Fibroblast of skin of left quadriceps (primary cell): ENCODE measurements at places on chromosomes 7 and 10.

DNA sequence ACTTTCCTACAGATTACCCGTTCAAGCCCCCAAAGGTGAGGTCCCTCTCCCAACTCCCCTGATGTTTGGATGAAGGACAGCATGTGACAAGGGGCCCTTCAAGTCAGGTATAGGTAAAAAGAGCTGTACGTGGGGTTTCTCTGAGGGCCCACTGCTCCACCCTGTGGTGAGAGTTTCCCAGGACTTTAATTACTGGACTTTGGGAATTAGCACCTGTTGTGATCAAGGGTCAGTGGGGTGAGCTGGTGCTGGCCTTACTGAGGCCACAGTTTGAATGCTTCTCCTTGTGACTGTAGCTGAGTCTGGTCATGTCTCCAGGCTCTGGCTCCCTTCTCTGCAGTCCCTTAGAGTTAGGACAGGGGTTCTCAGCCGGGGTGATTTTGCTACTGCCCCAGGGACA is 16.8 kb downstream of the UBE2D4 start:
- no peak for DNase-seq

GRCh38 chr7:151764056-151764920 is 112.6 kb downstream of the PRKAG2 start:
- no peak for DNase-seq

- no peak for DNase-seq
These were observed 27.3 kb upstream of the SKAP2 start for GRCh38 chr7:26891400-26892350.

DNA sequence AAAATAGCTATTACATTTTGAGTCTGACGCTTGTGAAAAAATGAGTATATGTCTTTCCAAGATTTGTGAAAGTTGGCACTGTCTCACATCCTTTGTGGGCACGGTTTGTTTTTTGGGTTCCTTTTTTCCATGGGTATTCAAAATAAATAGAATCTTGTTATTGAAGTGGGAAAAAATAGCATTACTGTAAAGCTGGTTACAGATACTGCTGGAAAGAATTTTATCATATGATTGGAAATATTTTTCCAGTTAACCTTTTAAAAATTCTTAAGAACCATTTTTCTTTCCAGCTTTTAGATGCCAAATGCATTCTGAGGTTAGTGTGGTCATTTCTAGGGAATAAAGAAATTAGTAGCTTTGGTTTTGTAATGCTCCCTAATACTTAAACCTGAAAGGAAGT is 11.4 kb downstream of the NET1 start:
- DNase-seq, result no peak

DNA sequence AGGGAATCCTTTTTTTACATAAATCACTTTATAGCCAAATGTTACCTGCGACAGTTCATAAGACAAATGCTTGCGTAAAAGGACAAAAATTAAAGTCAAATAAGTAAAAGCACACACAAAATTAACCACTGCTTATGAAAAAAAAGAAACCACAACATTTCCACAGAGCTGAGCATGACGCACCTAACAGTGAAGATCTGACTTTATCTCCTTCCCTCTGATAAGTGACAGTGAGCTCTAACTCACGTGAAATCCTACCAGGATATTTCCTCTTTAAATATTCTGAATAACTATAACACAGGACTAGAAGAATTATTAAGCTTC is 225.5 kb downstream of the SFMBT2 start:
- DNase-seq, result no peak

DNA sequence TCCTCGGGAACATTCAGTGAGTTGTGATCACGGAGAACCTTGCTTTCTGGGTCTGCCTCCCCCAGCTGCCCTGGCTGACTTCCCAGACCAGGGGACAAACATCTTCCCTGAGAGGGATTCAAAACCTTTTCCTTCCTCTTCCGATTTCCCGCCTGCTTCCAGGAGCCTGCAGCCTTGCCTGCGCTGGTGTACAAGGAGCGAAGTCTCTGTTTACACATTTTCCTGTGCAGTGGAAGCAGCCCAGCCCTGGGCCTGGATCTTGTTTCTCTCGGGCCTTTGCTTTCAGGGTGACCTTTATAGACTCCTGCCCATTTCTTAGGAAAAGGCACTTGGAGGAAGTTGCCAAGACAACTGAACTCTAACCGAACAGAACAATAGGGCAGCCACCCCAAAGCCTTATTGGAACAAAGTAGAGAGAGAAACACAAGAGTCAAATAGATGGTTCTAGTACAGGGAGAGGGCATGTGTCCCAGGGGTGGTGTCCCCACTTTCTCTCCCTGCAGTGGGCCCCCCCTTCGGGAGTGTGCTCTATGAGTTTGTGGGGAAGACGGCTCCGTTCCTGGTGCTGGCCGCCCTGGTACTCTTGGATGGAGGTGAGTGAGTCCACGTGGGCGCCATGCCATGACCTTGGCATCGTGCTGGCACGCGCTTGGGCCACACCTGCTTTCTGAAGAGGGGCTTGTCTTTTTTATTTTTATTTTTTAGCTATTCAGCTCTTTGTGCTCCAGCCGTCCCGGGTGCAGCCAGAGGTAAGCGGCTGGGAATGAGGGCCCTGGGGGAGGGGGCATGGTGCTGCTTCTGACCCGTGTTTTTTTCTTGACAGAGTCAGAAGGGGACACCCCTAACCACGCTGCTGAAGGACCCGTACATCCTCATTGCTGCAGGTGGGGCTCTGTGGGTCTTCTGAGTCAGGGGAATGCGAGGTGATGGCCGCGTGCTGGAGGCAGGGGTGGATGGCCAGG is 14.1 kb downstream of the SLC18A2 start:
- DNase-seq, result no peak

GRCh38 chr10:75137533-75138438 is 26.3 kb downstream of the SAMD8 start:
- DNase-seq, result peak; percentile 80

GRCh38 chr10:83346266-83346910 is 792.9 kb upstream of the GHITM start:
- no peak for DNase-seq

GRCh38 chr10:95861386-95861785 is 46.4 kb upstream of the CC2D2B start:
- peak; percentile 5 for DNase-seq

DNA sequence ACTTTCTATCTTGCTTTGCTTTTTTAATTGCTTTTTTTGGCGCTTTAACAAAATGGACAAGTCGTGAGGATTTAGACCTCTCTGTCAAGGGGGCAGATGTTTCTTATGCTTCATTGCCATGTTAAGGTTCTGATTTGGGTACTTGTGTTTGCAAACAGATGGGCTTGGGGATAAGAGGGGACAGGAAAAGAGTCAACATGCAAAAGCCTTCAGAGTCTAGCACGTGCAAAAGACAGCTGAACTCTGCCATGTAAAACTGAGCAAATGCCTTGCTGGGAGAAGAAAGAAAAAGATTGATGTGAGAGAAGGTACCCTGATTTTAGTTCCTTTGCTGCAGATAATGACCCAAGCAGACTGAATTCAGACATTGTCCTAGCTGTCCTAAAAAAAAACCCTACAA is 173.1 kb downstream of the KIAA1217 start:
- DNase-seq, result no peak

DNA sequence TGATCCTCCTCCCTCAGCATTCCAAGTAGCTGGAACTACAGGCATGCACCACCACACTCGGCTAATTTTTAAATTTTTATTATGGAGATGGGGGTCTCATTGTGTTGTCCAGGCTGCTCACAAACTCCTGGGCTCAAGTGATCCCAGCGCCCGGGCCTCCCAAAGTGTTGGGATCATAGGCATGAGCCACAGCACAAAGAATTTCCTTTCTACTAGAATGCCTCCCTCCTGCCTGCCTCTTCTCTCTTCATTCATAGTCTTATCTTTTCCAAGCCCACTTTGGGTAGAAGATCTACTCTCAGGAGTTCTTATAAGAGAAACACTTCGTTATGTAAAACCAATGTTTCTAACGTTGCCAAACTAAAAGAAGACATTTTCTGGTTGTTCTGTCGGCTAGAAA is 144.1 kb downstream of the LRRC4 start:
- DNase-seq, result no peak

- DNase-seq, result peak; percentile 2
These were observed 447.9 kb upstream of the PFKP start for GRCh38 chr10:2619472-2619871.
